Activated T-helper 9 cell treated with anti-CD3 and anti-CD28 coated beads, Interleukin-2, amount 50 U/mL, for 16 hours (primary cell): ENCODE measurements at places on chromosomes 5 and 9.

DNA sequence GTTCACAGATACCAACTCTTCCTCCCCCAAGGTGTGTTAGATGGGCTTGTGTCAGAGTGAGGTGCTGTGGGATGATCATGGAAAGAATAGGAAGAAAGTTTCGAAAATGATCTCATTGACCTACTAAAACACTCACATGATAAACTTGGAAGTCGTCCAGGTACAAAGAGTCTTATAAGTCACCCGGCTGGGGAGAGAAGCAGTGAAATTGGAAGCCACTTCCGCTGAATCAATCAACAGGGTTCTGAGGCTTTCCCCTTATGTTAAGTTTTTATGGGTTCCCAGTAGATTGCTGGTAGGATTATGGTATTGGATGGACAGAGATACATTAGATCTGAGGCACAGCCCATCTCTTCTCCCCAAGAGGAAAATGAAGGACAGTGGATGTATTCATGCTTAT lies 218.8 kb upstream of the MSX2 start:
- DNase-seq: no peak

DNA sequence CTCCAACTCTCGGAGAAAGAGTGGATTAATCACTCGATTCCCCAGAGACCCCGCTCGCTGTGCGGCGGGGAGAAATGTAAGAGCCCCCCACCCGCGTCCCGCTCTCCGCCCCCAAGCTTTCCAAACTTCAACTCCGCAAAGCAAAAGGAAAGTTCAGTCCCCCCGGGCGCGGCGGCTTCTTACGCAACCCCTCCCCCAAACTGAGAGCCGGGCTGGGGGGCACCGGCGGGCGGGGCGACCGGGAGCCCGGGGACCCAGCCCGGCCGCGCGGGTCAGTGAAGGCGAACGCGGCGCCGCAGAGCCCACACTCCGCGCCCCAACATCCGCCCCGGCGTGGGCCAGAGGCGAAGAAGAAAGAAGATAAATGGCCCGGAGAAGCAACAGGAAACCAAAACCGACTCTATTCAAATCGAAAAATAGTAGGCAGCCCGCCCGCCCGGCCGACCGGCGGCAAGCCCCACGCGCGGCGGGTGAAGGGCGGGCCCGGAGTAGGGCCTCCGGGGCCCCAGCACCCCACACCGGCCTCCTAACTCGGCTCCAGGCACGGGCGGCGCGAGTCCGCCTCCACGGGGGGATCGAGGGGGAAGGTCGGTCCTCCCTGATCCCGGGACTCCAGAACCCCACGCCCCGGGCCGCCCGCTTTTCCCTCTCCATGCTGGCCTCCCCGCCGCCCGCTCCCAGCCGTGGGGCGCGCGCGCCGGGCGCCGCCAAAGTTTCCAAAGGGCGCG lies 720 bp downstream of the NOTCH1 start:
- DNase-seq: peak; percentile 67

DNA sequence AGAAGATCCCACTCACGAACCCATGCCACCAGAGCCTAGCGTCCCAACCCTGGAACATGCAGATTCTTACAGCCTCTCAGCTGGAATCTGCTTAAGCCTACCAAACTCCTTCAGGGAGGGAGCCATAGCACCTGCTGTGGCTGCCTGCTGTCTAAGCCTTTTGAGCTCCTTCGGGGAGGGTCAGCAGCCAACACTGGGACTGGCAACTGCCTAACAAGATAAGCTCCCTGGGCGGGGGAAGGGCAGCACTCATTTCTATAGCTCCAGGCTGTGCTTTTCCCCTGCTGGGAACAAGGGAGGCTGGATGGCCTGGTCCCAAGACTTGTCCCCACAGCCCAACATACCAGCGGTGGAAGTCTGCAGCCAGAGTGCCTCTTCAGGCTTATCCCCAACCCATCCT lies 199.1 kb upstream of the OR13F1 start:
- no peak for DNase-seq

- DNase-seq: no peak
These were observed 168.3 kb upstream of the OTULINL start for GRCh38 chr5:14413331-14413750.

- DNase-seq: no peak
These were observed 568.0 kb upstream of the KLF4 start for GRCh38 chr9:108057421-108058134.

DNA sequence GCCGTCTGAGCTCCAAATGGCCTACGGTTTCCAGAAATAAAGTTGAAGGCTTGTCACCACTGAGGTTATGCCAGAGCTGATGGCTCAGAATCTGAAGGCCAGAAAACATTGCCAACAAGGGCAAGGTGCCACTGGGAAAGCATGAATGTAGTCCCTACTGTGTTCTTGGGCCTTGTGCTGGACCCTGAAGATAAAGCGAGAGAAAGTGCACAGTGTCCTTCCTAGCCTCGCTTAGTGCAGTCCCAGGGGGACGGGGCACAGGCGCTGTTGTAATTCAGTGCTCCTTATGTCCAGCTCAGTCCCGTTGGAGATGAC lies 84.5 kb downstream of the NDFIP1 start:
- no peak for DNase-seq

DNA sequence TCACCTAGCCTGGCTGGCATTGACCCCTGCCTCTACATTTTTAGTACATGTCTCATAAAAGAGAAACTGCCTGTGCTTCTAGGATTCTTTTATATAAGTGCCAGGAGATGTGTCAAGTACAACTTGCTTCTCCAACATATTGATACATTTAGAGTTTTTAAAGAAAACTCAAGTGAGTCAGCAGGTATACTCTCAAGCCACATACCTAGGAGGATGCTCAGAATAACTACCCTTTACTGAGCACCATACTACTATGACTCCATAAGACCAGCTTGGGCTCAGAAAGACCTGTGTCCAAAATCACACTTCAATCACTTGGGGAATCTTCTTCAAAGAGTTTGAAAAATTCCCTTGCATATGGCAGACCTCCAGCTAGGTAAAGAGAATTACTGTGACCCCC lies 389.8 kb upstream of the SLC24A2 start:
- DNase-seq: no peak

DNA sequence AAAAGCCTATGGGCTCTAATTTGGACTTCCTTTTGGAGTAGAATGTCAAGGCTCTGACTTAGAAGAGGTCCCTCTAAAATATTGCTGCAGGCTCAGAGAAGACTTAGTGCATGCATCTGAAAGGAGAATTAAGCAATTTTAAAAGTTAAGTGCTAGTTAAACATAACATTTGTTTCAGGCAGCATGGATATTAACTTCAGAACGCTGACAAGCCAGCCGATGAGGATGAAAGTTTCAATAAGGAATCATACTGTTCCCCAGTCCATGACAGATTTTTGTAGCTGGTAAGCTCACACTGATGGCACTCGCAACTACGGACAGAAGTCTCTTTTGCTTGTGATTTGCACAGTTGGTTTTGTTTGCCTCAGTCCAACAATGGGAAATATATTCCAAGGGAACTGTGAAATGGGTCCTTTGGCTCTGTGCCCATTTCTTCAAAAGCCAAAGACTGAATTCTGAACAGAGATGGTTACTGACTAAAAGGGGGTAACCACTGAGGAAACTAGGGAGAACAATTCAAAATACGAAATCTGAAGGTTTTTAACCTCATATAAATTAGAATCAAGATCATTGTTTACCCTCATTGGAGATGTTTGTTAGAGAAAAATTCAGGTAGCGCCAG lies 47.6 kb downstream of the DCP2 start:
- DNase-seq: no peak

DNA sequence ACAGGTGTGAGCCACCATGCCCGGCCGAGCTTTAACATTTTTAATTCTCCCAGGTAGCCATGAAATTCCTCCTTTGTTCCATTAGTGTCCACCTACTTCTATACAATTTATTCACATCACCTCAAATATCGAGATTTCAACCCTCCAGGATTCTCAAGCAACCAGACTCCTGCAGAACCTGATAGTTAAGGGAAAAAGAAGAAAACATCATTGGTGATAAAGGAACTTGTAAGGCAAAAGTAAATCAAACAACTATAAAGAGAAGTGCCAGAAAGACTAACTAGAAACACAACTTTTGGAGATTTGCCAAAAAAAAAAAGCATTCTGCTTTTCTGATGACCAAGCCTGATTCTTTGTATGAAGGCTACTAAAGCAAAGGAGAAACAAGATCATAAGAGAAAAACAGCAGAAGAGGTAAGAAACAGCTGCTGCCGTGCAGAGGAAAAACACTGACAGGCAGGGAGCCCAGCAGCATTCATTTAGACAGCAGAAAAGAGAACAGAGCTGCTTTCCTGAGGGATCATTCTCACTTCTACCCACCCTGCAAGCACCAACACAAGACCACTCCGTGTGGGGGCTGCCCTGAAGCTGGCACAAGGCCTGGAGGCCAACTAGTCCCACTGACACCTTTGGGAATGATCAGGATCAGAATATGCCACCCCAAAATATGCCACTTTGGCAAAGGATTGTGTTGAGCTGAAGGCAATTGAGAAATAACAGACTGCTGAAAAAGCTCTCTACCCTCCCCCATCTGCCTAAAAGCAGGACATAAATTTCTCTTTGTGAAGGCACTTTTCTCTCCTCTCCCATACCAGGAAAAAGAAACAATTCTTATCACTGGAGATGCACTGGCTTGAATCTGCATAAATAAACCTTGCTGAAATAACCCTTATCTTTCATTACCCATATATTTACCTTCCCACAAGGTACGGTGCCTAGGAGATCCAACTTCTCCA lies 75.1 kb downstream of the ALDH7A1 start:
- no peak for DNase-seq
